ENCODE measurements at places on chromosomes 3 and 15.

GRCh38 chr15:25090073-25090733, 135.4 kb downstream of the SNRPN start:
- DNase-seq: no peak

DNA sequence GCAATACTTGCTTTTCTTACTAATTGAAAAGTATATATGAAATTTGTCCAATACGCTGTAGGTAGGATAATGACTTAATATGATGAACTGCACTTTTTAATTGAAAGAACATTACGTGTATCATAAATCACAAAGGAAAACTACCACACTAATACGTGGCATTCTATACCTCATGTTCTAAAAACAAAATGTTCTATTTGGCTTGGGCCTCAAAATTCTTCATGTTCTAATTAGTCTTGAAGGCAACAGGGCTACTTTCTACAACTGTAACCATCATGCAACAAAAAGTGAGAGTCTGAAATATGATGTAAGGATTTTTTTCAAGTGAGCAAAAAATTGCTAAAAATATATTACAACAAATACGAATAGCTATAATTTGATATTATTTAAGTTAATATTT, 19.8 kb downstream of the THRB start:
- DNase-seq: no peak

DNA sequence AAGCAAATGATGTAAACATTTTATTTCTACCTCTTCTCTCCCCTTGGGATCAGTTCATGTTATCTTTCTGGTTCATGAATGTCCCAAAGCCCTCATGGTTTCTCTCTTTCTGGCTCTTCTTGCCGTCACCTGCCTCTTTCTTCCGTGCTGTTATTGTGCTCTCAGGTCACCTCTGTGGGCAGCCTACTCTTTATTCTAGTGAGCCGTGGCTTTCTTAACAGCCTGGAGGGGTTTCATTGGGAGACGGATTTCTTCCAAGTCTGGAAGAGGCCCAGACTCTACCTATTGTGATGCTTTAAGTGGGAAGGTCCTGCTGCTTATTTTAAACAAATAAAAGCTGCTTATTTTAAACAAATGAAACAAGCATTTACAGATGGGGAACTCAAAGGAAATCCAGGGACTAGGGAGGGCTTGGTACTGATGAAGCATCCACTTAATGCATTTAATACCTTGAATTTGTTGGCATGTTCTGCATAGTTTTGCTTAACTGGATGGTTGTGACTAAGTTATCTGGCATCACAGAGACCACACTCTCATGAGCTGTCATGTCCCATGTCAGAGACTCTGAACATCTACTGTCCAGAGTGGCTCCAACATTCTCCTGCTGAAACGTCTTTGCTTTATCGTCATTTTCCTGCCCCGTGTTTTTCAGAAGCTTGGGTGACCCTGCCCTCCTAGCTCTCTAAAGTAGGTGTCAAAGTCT, 443.3 kb downstream of the GABRG3 start:
- DNase-seq: no peak

DNA sequence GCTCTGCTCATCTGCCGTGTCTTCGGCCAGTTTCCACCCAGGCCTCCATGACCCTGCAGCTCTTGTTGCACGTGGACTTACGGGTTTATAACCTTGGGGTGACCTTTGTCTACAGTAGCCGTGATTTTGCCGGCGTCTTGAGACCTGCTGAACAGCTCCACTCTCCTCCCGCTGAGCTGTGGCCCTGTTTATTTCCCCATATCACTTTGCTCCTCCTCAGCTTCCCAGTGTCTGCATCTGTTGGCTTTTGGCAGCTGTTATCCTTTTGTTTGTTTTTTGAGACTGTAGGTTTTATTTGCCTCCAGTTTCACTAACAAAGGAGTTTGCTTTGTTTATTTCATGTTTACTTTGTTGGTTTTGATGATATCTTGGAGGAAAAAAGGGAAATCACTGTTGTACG, 29.3 kb upstream of the SLC28A1 start:
- no peak for DNase-seq

- no peak for DNase-seq
Observed at GRCh38 chr3:143302638-143303171, 183.1 kb downstream of the CHST2 start.

DNA sequence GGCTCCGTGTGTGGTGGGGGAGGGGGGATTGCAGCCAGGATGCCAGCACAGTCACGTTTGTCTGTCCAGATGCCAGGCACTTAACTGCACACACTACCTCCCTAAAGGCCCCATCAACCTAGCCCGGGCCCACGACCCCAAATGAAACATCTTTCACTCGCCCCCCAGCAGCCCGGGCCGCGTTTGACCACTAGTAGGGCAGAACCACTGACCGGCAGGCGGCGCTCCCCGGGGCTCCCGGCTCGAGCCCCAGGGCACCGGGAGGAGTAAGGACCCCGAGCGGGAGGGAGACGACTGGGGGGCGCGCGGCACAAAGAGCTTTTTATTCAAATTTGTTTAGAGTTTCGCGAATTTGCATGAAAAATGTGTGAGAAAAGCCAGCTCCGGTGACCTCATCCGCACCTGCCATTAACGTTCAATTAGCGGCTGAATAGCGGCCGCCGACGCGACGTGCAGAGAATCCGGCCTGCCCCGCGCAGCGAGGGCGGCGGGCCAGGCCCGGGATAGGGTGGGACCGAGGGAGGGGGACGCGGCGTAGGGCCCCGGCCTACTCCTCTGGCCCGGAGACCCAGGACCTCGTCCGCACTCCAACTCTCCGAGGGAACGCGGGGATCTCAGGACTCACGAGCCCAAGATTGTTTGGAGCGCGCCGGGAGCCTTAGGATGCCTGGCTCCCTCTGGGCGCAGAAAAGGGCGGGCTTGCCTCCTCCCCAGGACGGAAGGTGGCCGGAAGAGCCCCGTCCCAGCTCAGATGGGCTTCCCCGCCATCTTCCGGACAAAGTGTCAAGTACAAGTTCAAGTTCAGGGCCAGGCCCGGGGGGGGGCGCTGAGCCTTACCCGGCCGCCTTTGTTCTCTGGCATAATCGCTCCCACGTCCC, 64.9 kb upstream of the POLG start:
- peak; percentile 32 for DNase-seq

- no peak for DNase-seq
Observed at GRCh38 chr15:92502930-92503857, 109.5 kb downstream of the ST8SIA2 start.

GRCh38 chr3:146589899-146590508, 15.1 kb downstream of the PLSCR5 start:
- DNase-seq: peak; percentile 10

GRCh38 chr3:59234884-59235633, 185.2 kb upstream of the CFAP20DC start:
- DNase-seq: no peak

- peak; percentile 95 for DNase-seq
Observed at GRCh38 chr3:142447852-142448823, at the start of gene XRN1. Gene XRN1, minus strand, starts transcription at chr3:142448037. Its CDS starts 93 bp downstream, at chr3:142447944.

Measured in CD4-positive, alpha-beta T cell treated with Interleukin-17A for 4 hours (primary cell).